Mesothelial cell of epicardium (in vitro differentiated cells): ENCODE measurements at places on chromosomes 12 and 14. TPM values are rescaled to one million over a fixed set of nuclear protein-coding genes. Genes with fewer than 3 reads are reported as not detected.

The FAM161B gene
- total RNA-seq: 4.3 to 5.3 TPM (median 4.9 TPM) in 3 replicates

The RDH12 gene
- total RNA-seq: not detected in 3 replicates

DNA sequence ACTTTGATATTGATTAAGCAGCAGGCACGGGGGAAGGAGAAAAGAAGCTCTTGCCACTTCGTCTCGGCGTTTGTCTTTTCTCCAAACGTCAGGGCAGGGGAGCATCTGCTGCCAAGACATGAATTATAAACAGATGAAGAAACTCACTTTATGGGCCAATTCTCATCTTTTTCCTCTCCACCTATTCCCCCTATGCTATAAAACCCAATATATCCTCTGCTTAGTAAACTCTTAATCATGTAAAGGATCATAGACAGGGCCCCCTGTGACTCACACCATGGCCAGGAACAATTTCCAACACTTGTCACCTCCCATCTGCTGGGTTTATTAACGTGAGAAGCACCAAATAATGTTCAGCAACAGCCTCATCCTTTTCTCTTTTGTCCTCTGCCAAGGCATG lies 1092.1 kb upstream of the TMEM132C start:
- DNase-seq: no peak

The WNT5B gene
- 54.4 to 58.3 TPM (median 56.2 TPM) in 3 replicates for total RNA-seq

- no peak for DNase-seq
Observed at GRCh38 chr12:53939141-53940108, 794 bp downstream of the HOXC13 start.

DNA sequence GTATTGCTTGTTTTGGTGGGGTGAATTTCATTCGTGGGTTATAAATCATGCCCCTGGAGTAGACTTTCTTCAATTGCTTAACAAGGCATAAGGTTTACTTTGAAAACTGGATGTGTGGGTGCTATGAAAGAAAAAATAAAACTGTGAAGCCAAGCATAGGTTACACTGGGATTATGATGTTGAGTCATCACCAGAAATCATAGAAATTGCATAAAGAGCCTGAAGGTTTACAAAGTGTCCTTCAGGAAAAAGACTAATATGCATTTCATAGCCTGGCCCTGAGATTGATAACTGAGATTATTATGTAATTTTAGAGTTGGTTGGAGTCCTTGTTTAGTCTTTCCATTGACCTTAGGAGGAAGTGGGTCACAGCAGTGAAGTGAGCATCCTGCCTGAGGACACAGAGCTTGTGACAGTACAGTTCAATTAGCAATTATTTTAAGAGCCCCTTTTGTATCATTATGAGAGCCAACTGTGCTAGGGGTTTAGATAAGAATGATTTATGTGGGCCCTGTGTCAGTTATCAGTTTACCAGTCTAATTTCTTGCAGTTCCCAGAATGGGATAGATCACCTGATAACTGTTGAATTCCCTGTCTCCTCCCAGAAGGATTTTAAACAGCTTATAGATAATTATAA lies 13.6 kb downstream of the LRRK2 start:
- no peak for DNase-seq

The SERPINA1 gene
- total RNA-seq: 0.58 to 1.7 TPM (median 1.2 TPM) in 3 replicates

DNA sequence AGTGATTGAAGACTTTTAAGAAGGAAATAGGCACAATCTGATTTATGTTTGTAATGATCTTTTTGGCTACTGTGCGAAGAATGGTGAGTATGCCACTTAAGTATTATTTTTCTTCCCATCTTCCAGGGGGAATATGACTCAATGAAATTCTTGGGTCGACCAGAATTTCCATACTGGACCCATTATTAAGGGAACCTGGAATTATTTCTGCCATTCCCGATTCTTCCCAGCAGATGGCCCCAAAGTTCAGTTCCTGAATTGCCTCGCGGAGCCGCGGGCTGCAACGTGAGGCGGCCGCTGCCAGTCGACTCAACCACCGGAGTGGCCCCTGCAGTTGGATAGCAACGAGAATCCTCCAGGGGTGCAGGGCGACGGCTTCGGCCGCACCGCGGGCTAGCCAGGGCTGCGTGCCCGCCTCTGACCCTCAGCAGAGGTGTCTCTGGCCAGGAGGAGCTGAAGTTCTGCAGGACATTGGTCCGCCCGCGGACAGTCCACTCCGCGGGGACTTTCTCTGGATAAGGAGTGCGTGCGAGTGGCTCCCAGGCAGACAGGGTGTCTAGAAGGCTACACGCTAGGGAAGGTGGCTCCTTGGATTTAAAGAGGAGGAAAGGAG lies 628 bp upstream of the TSHR start:
- DNase-seq: peak; percentile 51

The RHOJ gene
- 12.3 to 15.7 TPM (median 15.2 TPM) in 3 replicates for total RNA-seq

DNA sequence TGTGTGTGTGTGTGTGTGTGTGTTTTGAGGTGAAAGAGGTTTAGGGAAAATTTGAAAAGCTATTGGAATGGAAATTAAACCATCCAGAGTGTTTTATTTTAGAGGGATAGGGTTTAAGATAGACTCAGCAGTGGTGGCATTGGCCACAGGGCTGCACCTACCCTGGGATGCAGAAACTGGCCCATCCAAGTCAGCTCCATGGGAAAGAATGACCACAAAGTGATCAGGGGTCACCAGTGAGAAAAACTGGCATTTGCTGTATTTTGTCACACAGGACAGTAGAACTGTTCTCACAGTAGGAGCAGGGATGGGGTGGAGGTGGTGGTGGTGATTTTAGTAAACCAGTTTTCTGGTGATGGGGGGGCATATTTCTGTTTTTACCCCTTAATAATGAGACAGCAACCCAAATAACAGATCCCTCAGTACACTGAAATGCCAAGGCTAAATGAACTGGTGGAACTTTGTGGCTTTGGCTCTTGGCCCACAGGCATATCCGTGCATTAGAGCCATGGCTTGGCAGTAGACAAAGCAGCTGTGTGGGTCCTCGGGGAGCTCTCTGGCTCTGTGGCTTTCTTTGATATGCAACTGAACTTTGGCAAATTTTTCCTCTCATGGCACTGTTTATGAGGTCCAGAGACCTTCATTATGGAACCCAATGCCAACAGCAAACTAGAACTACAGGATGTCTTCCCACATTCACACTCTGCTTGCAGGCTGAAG lies 348.3 kb downstream of the ZFP36L1 start:
- no peak for DNase-seq

The LUM gene
- 490 to 545 TPM (median 508 TPM) in 3 replicates for total RNA-seq

DNA sequence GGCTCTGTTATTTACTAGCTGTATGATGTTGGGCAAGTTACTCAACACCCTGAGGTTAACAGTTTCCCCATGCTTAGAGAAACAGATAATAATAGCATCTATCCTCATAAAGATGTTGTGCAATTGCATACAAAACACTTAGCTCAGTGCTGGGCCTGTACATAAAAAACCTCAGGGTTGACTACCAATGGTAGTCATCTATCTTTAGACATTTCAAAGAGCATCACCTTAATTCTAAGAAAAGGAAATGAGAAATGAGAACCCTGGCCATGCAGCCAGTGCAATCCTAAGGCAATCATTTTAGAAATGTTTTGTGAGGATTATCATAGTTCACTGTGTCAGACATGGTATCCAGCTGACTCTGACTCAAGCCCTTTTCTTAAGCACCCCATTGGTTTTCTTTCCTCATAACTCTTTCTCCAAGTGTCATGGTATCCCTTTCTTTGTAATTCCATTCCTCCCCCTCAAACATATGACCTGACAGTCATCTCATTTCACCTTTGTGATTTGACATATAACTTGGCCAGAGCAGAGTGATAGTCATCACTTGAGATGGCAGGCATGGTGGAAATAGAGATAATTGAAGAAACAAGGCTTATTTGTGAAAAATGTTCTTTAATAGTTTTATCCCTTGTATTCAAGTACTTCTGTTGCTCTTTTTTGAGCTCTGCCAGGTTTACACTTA lies 29.5 kb upstream of the OSBPL8 start:
- no peak for DNase-seq

DNA sequence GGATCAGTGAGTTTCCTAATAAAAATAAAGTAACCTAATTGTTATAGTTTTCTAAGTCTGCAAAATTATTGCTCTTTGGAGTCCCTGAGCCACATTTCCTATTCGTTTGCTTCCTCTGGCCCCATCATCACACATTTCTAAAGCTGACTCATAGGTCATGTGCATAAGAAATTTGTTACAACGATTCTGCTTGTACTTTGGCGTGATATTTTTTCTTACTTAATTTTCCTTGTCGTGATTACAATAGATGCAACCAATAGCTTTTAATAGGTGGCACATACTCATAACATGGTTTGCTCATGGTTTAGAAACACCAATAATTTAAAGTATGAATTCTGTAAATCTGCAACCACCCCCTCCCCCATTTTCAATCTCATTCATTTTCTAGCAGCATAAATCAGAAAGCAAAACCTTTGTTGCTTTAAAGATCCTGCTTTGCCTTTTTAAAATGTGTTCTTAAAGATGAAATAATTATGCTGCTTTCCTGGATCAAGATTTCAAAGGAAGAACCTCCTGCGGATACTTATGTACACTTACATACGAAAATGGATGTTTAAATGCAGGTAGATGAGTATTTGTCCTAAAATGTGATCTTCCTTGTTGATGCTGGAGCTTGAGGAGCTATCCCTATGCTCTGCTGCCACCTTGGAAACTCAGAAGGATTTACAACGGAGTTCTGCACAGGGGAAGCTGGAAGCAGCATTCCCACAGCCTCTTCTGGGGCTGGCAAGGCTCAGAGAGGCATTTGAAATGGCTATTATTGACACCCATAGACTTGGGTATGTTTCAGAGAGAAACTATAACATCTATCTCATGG lies 1.7 kb upstream of the FLRT2 start:
- DNase-seq: no peak

DNA sequence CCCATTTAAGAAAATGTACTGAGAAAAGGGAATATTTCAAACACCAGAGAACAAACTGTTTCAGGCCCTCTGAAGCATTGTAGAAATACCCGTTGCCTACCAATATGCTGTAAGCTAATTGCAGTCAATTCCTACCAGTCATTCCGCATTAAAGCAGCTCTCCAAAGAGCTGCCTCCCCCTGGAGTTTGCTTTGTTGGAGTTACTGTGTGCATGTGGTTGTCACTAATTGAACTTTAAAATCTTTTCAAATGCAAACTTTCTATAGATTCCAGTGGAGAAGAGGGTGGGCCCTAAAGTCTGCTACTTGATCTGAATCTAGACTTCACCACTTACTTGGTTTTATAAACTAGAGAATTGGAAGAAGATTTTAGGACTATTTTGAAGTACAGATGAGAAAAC lies 112.7 kb downstream of the PLXNC1 start:
- DNase-seq: no peak

DNA sequence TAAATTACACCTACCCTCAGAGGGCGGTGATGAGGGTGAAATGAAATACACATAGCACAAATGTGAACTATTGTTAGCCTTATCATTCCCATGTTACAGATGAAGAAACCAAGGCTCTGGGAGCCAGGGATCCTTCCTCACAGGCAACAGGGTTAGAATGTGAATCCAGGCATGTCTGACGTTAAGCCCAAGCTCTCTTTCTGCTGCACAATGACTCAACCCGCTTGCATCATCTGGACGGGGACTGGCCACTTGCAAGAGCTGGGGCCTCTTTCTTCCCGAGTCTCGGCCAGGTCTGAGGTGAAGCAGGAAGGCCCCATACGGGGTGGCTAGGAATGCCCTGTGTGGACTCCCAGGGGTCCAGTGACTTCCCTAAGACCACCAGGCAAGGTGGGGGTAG lies 105.2 kb downstream of the RBM19 start:
- no peak for DNase-seq

The SPX gene
- total RNA-seq: not detected in 3 replicates

The MOAP1 gene
- 25.2 to 26.6 TPM (median 26.1 TPM) in 3 replicates for total RNA-seq
